AG09319 (cell line): ENCODE measurements at places on chromosomes 5 and 9.

- no peak for DNase-seq
Measured at GRCh38 chr5:122835681-122836080, 9.7 kb upstream of the SNX24 start.

DNA sequence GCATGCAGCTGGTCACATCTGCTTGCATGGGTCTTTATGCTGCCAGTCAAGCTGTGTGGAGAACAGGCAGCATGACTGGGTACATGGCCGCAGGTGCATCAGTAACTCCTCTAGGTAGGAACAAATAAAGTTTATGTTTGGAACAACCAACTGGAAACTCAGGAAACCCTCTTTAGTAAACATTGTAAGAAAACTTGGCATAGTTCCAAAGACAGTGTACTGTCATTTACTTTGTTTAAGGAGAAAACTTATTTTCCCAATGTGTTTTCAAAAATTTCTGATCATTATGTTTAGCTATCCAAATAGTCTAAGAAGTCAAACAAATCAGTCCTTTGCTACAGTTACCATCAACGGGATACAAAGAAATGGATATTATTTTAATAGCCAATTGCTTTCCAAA is 386.0 kb downstream of the CHSY3 start:
- no peak for DNase-seq

GRCh38 chr9:129572517-129572916 is 48.4 kb downstream of the C9orf50 start:
- no peak for DNase-seq

DNA sequence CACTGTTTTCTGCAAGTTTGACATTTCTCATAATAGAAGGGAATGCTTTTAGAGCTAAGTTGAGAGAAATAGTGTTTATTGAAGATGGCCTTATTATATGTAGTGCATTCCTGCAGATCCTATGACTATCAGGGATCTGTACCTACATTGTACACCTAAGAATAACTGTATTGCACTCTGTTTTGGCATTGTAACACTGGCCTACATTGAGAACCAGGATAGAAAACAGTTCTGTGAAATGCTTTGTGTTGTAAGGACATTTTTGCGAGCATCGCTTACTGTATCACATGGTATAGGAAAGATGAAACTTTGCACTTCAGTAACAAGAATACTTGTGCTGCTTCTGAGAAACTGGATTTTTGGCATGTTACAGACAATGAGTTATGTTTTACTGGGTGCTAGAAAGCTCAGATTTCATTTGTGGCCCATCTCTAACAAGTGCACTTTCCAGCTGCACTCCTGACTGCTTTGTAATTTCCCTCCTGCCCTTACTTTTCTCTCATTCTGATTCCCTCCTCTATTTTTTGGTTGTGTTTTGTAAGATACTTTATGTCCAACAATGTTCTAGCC is 30.6 kb downstream of the C9orf85 start:
- DNase-seq = no peak

GRCh38 chr5:124030043-124030491 is 518.1 kb downstream of the CSNK1G3 start:
- peak; percentile 23 for DNase-seq

GRCh38 chr5:163841-164240 is 27.5 kb upstream of the LRRC14B start:
- DNase-seq = no peak
